ENCODE measurements at places on chromosomes 16 and 17. TPM values are rescaled to one million over a fixed set of nuclear protein-coding genes. Genes with fewer than 3 reads are reported as not detected.

The HOXB9 gene
- 5.1 TPM for total RNA-seq

The DNAH3 gene
- total RNA-seq, result under 0.01 TPM

GRCh38 chr17:14303343-14304221 lies 2.7 kb downstream of the HS3ST3B1 start:
- DNase-seq, result peak; percentile 19

GRCh38 chr17:19386051-19386929 lies 700 bp downstream of the MFAP4 start:
- peak; percentile 85 for DNase-seq

DNA sequence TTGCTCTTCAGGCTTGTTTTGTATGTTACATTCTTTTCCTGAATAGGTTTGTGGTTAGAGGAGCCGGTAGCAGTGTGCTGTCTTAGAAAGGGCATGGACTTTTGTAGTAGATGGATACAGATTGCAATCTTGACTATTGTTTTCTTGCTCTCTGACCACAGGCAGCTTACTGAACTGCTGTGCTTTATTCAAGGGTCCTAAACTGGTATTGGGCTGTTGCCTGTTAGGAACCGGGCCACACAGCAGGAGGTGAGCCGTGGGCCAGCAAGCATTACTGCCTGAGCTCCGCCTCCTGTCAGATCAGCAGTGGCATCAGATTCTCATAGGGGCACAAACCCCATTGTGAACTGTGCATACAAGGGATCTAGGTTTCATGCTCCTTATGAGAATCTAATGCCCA lies 373.9 kb downstream of the CPPED1 start:
- DNase-seq, result no peak

- DNase-seq, result no peak
These were observed 28.4 kb downstream of the PLXDC1 start for GRCh38 chr17:39122991-39123390.

GRCh38 chr17:57623620-57624019 lies 121.5 kb downstream of the CCDC182 start:
- no peak for DNase-seq
